ENCODE measurements at places on chromosomes 11 and 22. TPM values are rescaled to one million over a fixed set of nuclear protein-coding genes. Genes with fewer than 3 reads are reported as not detected.

P4HA3 gene
- total RNA-seq: not detected

IGLL5 gene
- total RNA-seq: 4.4 TPM

DNA sequence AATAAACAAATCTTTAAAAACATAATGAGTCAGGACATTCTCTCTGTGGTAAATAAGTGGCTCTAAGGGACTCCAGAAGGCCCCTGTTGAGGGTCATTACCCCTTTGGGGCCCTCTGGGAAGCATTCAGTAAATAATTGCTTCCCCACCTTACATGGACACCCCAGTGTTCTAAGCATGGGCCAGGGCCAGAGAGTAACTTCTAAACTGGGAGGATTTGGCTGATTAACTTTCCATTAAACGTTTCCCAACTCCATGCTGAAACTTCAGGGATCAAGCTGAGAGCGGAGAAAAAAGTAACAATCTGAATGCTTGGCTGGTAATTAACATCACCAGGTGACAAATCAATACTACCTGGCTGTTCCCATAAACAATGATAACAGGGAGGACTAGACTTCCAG, 783.9 kb upstream of the LRRC4C start:
- DNase-seq: no peak

DNA sequence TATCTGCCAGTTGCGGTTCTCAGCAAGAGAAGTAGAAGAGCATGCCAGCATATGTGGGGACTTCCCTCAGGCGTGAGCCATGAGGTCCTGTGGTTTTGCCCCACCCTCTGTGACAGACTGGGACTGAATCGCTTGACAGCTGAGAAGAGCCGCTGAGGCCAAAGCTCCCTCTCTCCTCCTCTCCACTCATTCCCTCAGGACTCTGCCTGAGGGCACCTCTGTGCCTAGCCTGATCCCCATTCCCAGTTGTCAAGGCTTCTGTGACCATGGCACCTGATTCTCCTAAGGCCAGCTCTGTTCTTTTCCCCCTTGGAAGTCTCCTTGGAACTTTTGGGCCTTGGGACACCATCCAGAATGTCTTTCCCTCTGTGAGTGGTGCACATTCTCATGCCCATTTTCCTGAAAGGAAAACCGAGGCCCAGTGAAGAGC, 27.0 kb downstream of the ART5 start:
- DNase-seq: no peak

VPREB1 gene
- not detected for total RNA-seq

DNA sequence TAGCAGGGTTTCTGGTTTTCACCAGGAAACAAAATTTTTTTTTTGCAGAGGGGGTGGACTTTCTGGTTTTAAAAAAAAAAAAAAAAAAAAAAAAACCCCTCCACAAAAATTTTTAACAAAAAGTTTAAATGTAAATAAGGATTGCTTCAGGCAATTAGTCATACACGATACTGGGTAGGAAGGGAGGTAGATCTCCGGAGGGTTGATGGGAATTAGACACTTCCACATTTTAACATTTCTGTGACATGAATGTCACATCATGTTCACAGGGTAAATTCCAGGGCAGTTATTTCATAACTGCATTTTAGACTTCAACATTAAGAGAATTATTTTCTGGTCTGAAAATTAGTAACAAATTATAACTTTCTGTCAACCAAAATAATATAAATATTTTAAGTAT, 15.9 kb downstream of the NUP98 start:
- no peak for DNase-seq

DNA sequence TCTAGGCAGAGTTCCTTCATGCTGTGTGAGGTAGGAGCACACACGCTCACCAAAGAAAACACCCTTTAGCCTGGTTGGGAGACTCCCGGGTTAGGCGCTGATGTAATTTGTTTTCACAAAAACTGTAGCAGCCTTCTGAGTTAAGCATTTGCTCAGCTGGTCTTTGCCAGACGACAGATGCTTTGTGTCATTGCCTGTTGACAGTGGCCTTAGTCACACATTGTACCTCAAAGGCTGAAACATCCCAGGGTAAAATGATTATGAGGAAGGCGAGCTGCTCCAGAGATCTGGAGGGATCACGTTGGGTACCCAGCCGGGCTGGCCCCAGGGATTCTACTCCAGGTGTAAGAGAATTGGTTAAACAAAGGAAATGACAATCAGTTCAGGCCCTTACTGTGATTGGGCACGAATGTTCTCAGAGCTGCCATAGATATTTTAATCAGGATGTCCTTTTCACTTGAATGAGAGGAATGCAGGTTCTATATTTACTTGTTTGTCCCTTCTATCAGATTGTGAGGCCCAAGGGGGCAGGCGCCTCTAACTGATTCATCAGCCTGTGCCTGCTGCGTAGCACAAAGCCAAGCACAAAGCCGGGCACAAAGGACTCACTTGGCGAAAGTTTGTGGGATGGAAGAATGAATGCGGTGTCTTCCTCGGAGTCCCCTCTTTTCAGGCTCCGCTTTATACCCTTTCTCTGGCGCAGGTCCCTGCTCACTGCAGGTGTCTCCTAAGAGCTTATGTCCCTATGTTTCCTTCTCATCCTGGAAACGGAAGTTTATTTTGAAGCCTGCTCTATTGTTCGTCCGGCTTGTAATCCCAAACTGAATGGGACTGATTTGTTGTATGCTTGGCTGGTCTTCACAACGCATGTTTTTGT, 47.1 kb downstream of the ADM start:
- peak; percentile 85 for DNase-seq

DNA sequence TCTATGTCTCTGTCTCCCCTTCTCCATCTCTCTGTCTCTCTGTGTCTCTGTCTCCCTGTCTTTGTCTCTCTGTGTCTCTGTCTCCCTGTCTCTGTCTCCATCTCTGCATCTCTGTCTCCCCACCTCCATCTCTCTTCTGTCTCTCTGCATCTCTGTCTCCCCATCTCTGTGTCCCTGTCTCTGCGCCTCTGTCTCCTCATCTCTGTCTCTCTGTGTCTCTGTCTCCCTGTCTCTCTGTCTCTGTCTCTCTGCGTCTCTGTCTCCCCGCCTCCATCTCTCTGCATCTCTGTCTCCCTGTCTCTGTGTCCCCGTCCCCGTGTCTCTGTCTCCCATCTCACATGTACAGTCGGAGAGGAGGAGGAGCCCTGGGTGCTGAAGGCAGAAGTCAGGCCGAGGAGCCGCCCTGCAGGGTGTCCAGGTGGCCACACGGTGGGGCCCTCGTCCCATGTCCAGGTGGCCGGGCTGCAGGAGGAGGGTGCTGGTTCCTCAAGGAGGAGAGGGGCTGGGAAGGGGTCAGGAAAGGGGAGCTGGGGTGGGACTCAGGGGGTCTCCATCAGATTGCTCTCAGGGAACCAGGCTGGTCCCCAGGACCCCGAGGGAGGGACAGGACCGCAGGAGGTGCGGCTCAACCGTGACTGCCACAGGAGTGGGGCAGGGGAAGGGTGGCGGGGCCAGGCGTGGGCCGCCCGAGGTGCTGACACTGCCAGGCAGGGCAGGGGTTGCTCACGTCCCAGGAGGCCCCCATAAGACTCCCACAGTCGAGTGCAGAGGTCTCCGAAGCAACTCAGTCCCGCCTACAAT, 25.6 kb upstream of the TH start:
- peak; percentile 76 for DNase-seq

- peak; percentile 1 for DNase-seq
Observed at GRCh38 chr22:47047321-47048122, 285.1 kb downstream of the TBC1D22A start.

GRCh38 chr11:568306-569157, 7.7 kb upstream of the PHRF1 start:
- peak; percentile 95 for DNase-seq

- no peak for DNase-seq
Observed at GRCh38 chr11:82814379-82814778, 80.7 kb upstream of the FAM181B start.

NPAS4 gene
- total RNA-seq: not detected

DNA sequence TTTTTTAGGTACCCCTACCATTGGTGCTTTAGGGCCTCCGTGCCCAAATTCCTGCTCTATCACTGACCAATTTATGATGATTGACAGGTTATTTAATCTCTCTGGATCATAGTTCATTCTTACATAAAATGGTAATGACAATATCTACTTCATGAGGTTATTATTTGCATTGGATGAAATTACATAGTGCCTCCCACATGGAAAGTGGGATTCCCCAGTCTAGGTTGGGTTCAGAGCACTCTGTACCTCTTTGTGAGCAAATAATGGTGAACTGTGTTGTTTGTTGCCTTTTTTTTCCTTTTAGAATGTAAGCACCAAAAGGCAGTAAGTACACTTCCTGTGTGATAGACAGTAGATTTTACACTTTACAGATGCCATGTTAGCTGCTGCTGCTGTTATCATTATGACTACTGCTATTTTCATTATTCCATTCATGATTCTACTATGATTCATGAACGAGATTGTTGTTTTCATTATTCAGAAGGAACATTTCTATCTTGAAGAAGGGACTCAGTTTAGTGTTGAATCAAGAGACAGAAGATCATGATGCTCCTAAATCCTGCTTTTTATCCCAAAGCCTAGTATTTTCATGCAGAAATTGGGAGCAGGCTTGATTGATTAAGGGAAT, 100.8 kb downstream of the ALX4 start:
- DNase-seq: no peak

GRCh38 chr22:18126606-18127005, 16.0 kb downstream of the TUBA8 start:
- DNase-seq: no peak

OSBP2 gene
- 12.1 TPM for total RNA-seq

- DNase-seq: no peak
Observed at GRCh38 chr22:19045094-19045493, 77.1 kb downstream of the DGCR2 start.

DNA sequence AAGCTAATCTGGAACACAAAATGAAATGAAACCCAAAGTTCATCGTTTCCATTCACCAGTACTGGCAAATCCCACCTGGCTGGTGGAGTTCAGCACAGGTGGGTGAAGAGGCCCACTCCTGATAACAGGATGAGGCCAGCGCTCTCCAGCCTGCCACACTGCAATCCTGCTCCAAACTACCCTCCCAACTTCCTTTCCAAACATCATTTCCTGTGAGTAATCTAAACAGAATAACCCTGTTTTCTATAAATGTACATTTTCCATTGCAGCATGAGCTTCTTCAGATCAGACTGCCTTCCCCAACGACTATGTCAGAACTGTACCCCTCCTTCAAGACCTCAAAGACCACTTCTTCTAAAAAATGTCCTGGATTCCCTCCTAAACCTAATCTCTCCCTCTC, 15.9 kb upstream of the NFRKB start:
- no peak for DNase-seq

FREY1 gene
- not detected for total RNA-seq

DNA sequence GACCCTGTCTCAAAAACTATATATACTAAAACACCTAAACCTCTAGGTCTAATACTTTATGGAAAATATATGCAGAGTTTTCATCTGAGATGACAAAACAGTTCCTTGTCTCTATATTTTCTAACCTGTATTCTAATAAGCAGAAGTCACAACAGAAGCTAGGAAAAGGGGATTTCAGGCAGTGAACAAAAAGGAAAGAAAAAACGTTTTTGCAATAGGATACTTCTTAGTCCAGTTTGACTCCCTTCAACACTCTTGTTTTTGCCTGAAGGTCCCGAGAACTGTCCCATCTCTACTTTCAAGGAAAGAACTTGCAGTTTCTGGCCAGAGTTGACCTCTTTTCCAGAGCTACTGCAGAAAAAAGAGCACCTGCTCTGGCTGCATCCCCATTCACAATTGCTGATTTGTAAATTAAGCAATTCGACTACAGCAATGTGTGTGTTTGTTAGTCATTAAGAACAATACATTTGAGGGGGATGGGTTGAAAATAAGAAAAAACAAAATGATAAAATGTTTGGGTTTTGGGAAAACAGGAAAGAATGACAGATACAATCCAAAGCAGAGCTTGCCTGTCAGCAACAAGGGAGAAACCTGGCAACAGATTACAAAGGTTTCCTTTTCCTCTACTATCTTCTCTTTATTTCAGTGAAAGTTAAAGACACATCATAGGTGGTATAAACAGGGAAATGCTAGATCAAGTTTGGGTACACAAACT, 160.0 kb downstream of the FCHSD2 start:
- no peak for DNase-seq

RBMXL2 gene
- total RNA-seq: not detected

HIRA gene
- 22.9 TPM for total RNA-seq

TSGA10IP gene
- total RNA-seq: not detected

DNA sequence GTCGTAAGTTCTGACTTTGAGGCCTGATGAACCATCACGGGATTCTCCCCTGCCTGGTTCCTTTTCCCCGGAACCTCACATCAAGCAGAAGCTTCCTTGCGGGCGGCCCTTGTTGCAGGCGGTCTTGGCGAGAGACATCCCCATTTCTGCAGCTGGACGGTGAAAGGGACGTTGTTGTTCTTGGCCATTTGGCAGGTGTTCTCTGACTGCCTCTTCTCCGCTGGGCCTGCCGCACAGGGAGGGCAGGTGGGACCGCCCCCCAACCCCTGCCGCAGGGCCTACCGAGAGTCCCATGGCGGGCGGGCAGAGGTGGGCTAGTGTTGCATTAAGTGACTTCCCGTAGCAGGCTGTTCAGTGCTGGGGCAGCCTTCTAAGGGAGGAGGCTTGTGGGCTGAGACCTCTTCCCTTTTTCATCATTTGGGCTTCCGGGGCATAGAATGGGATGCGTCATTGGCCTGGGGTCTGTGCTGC, 26.9 kb upstream of the GRAMD4 start:
- no peak for DNase-seq

OR8A1 gene
- total RNA-seq: not detected

- DNase-seq: no peak
Observed at GRCh38 chr11:113426686-113427085, 39.1 kb downstream of the ANKK1 start.

GRCh38 chr11:70567680-70568034, 169.3 kb downstream of the CTTN start:
- DNase-seq: no peak

- DNase-seq: no peak
Observed at GRCh38 chr11:58530236-58530635, 22.3 kb upstream of the OR5B21 start.

DNA sequence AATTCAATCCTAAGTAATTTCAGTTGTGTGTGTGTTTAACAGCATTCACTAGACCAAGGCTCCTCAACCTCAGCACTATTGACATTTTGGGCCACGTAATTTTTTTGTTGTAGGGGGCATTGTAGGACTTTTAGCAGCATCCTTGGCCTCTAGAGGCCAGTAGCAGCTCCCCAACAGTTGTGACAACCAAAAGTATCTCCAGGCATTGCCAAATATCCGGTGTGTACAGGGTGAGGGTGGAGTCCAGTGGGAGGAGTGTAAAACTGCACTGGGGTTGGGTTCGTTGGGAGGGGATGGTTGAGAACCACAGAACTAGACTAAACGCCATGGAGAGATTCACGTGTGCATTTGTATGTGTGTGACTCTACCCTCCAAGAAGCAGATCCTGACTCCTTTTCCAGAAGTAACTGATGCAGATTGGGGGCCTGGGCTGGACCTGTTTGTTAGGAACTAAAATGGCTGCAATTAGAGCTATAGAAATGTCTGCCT, 5.9 kb upstream of the PHF21A start:
- no peak for DNase-seq

DNA sequence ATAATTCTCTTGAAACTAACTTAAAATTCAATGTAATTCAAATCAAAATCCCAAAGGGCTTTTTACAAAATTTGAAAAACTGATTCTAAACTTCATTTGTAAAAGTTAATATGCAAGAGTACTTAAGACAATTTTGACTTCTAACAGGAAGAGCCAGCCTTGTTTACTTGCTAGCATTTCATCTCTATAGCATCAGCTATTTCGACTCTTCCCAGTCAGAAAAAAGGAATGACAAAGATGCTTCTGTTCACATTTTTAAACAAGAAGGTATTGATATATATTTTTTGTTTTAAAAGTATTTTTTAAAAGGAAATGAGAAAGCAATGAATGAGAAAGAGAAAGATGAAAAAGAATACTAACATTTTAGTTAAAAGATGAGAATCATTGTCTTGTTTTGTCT, 16.4 kb downstream of the SLN start:
- DNase-seq: no peak
